ENCODE measurements at places on chromosomes 1 and 21.
A peak's percentile ranks its signal among the peaks of the same experiment; 100 is the strongest.

GRCh38 chr1:235937123-235937522, 70.4 kb upstream of the LYST start:
- no peak for DNase-seq

- DNase-seq: no peak
These were observed 157.2 kb downstream of the KIF26B start for GRCh38 chr1:245311887-245312536.

GRCh38 chr1:170067253-170067819, 7.2 kb downstream of the KIFAP3 start:
- DNase-seq: no peak

DNA sequence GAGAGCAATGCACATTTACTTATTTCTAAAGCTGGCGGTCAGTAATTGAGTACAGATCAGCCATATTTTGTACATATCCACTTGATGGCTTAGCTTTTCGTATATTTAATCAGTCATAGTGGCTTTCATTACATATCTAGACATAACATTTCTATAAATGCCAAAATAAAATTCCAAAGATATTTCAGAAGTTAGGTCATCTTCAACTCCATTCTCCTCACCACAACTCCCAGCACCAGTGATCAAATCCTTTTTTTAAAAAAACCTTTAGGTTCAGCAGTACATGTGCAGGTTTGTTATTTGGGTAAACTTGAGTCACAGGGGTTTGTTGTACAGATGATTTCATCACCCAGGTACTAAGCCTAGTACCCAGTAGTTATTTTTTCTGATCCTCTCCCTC, 53.9 kb upstream of the GNG4 start:
- no peak for DNase-seq

DNA sequence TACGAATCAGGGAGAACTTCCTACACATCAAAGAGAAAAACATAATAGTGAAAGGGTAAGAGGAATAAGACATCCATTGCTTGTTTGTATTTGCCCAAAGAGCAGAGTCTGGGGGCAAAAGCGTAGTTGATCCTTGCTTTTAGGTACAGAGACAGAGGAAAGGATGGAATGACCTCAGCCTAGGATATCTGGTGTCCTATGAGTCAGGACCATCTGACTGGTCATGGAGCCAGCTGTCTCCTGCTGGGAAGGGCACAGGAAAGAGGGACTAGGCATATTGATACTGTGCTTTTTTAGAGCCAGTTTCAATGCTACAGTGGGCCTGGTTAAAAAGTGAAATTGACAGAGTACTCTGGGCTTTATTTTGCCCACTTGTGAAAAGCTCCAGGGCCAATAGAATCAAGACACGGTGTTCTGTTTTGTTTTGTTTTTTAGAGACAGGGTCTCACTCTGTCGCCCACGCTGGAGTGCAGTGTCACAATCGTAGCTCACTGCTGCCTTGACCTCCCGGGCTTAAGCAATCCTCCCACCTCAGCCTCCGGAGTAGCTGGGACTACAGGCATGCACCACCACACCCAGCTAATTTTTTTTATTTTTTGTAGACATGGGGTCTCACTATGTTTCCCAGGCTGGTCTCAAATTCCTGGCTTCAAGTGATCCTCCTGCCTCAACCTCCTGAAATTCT, 3.2 kb downstream of the PLEKHO1 start:
- no peak for DNase-seq

GRCh38 chr1:62573675-62574074, 23.6 kb upstream of the ANGPTL3 start:
- no peak for DNase-seq

DNA sequence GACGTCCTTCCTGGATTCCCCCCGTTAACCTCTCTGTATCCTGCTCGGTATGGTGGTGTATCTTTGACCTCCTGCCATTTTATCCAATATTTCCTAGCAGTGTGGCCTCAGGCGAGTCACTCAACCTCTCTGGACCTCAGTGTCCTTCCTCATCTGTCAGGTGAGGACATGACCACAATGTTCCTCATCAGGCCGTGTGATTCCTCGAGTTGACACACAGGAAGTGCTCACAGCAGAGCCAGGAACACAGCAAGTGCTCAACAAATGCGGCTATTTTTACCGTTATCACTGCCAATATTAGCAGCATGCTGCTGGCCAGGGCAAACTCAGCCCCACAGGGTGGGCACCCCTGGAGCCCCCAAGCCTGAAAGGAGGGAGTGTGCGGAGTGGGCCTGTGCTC, 450.2 kb downstream of the KIF26B start:
- DNase-seq: no peak

GRCh38 chr1:54253480-54253879, 53.5 kb downstream of the MRPL37 start:
- no peak for DNase-seq

GRCh38 chr21:26732432-26733221, 112.6 kb downstream of the ADAMTS1 start:
- DNase-seq: peak; percentile 42

- no peak for DNase-seq
These were observed 80.9 kb downstream of the UCHL5 start for GRCh38 chr1:192978195-192978710.

- no peak for DNase-seq
These were observed 7.5 kb downstream of the PTPRU start for GRCh38 chr1:29243871-29244200.

DNA sequence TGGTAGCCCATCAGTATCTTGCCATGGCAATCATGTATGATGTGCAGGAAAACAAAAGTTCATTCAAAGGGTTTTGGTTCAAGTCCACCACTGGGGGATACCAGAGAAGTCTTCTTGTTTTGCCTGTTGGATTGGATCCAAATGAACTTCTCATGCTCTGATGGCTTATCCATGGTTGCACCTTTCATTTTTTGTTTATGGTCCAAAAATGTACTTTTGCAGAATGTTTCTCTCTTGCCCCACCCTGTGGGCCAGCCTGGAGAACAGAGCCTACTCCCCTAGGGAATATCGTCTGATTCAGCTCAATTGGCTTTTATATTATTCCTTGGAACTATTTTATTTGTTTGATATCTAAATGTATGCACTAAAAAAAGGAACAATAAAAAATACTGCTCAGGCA, 20.1 kb upstream of the CLCA1 start:
- DNase-seq: no peak

DNA sequence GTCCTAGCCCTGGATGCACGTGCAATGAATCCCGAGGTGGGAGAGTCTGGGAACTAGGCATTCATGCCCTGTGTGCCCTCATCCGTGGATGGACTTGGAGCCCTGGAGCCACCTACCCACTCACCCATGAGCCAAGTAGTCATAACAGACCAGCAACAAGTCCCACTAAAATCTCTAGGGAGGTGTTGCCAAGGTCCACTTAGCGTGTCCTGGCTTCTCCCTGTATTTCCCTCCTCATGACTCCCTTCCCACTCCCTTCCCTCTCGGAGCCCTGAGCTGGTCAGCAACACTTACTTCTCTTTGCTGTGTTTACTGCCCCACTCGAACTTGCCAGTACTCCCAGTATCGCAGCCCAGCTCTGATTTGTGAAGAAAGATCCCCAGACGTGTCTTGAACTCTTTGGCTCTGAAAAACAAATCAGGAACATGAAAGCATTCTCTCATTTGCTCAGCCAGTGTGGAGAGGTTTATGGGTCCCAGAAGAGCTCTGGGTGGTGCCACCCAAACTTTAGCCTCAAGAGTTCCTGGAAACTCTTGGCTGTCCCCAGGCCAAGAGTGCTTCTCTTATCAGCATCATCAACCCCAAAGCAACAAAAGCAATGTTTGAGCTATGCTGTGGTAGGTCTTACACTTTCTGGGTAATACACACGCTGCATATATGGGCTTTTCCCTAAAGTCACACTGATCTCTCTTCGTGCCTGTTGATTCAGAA, 1.1 kb downstream of the RGS16 start:
- DNase-seq: no peak

DNA sequence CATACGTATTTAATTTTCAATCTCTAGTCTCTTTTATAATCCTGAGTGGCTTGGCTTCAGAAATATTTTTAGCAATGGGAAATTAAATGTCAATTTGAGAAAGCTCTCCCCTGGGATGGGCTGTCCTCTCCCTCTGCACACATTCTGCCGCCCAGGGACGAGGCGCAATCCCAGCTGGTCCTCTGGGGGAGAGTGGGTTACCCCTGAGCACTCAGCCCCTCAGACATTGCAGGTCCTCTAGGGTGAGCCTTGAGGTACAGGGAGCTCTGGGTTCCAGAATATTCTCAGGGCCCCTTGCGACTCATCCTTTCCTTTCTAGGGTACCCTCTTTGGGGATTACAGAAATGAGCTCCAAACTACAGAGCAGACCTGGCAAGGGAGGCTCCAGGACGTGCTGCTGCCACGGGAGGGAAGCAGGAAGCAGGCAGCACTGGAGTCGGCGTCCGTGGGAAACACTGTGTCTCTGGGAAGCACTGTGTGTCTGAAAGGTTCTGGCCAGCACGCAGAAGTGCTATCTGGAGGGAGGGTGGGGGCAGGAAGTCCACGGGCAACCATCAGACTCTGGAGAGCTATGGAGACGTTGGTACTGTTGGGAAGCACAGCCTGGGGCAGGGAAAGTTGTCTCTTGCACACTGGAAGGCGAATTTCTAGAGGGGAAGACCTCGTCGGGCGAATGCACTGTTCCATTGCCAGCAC, 343.3 kb upstream of the VAMP3 start:
- no peak for DNase-seq

- DNase-seq: no peak
These were observed 14.1 kb upstream of the RNF223 start for GRCh38 chr1:1088029-1088800.

GRCh38 chr1:182877331-182877730, 38.2 kb downstream of the DHX9 start:
- DNase-seq: no peak

GRCh38 chr1:156863631-156864030, 3.0 kb downstream of the NTRK1 start:
- DNase-seq: no peak

DNA sequence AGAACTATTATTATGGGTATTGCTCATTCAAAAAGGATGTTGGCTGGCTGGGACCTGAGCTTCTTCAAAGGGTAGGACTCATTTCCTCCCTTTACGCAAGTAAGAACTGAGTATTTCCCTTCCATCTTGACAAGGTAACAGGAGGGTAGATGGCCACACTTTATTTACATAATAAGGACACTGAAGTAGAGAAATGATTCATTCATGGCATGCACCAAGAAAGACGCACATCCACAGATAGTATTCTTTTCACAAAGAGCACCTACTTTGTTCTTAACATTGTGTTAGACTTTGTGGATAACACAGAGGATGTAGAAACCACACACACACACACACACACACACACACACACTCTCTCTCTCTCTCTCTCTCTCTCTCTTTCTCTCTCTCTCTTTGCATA, 82.9 kb downstream of the FAM78B start:
- DNase-seq: no peak

DNA sequence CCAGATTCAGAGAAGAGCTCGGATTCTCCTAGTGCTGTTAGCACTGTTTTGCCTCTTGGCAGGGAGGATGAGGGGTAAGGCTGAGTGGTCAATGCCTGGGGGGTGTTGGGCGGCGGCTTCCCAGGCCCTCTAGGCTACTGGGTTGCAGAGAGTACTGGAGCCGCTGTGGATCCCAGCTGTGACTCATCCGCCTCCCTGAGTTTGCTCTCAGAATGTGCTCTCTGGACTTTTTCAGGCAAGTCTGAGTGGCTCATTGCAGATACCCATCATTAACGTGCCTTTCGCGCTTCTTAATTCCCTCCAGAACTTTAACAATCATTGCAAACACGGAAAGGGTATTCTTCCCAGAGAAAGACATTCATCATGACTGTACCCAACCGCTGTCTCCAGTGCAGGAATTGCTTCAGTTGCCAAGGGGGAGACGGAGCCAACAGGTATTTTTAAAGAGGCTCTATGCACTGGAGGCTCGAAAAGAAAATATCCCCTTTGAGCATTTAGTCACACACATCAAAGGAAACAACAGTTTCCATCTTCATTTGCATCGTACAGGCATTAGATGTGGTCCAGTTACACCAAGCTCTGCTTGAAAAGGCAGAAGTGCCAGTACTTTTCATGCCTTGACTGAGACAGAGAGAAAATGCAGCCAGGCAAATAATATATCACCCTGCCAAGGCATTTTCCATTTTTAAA, 14.4 kb upstream of the CAMTA1 start:
- DNase-seq: no peak

DNA sequence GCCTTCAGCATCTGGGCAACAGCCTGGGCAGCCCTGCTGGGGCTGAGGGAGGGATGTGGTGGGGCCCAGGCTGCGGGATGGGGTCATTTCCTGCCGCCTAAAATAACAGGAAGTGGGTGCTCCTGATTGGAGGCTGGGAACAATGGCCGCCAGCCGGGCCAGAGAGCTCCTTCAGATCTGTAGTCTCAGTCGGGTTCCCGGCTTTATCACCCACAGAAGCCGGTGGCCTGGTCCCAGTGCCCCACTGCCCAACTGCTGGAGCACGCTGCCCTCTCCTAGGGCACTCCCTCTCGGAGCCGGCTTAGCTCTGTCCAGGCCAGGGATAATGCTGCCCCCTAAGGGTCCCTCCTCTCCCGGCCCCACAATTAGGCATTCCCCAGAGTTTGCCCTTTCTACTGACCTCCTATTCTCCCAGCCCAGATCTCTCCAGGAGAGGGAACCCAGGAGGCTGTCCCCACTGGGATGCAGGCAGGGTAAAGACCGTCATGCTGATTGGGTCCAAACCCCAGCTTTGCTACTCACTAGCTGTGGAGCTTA, 5.1 kb downstream of the MAP7D1 start:
- DNase-seq: peak; percentile 72

GRCh38 chr1:111751906-111752575, 3.7 kb upstream of the DDX20 start:
- no peak for DNase-seq

DNA sequence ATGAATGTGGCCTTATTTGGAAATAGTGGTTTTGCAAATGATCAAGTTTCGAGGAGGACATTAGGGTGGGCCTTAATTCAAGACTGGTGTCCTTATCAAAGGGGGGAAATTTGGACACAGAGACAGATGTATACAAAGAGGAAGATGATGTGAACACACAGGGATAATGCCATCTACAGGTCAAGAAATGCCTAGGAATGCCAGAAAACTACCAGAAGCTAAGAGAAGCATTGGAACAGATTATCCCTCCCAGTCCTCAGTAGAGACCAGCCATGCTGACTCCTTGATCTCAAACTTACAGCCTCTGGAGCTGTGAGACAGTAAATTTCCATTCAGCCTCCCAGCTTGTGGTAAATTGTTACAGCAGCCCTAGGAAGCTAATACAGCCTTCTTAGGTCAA, 151.4 kb downstream of the PTGER3 start:
- DNase-seq: no peak

DNA sequence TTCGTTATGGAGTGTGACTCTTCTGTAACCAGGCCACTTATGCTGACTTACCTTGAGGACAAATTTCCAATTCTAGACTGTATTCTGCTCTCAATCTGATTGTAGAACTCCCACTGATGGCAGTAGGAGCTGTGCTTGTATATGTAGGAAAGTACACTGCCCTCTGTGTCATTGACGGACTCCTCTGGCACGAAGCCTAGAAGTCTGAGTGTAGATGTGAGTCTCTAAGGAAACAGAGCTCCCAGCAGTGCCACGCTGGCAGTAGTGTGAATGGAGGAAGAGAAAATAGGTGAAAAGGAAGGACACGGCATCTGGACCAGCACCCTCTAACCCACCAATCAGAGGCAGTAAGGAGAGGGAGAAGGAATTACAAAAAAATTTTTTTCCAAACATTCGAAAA, 130.4 kb upstream of the ADGRL2 start:
- DNase-seq: no peak

GRCh38 chr1:62304975-62305374, 14.3 kb downstream of the KANK4 start:
- DNase-seq: no peak

All from WERI-Rb-1 (cell line).